ENCODE measurements at places on chromosomes 3 and 15. TPM values are rescaled to one million over a fixed set of nuclear protein-coding genes. Genes with fewer than 3 reads are reported as not detected.

GRCh38 chr3:142168514-142168913, 19.2 kb upstream of the TFDP2 start:
- no peak overlapping the region for H3K4me3 ChIP-seq
- peaks cover 18% of the 10 kb centered on the region for H3K36me3 ChIP-seq
- no peak overlapping the region for H3K27ac ChIP-seq
- DNase-seq, result no peak

- no peaks in the 10 kb centered on the region for H3K27me3 ChIP-seq
- DNase-seq, result peak; percentile 42
- no peak overlapping the region for H3K27ac ChIP-seq
- H3K4me1 ChIP-seq, result peaks cover 22% of the 10 kb centered on the region
- no peak overlapping the region for H3K4me3 ChIP-seq
Observed at GRCh38 chr3:123880998-123881561, 3.1 kb downstream of the MYLK start.

DNA sequence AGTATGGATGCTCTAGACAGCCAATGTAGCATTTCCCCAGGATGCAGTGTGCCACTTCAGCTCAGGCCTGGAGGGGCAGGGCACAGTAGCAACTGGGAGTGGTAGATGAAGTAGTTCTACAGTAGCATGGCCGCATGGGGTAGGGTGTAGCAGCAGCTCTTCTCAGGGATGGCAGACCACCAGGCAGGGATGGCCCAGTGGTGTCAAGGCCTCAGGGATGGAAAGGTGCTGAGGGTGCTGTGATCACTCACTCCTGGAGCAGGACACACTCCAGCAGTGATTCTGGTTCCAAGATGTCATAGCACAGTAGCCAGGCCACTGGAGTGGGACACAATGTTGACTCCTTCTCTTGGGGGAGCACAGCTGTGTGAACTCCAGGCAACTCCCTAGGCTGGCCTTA, 210.9 kb upstream of the LYSMD4 start:
- H3K4me1 ChIP-seq, result no peaks in the 10 kb centered on the region
- no peak for DNase-seq
- no peak overlapping the region for H3K4me3 ChIP-seq
- H3K27me3 ChIP-seq, result no peaks in the 10 kb centered on the region

GRCh38 chr3:66661628-66662027, 160.8 kb upstream of the LRIG1 start:
- no peaks in the 10 kb centered on the region for H3K4me1 ChIP-seq
- no peak overlapping the region for H3K27ac ChIP-seq
- H3K27me3 ChIP-seq, result no peaks in the 10 kb centered on the region

- H3K4me3 ChIP-seq, result peak overlapping the region; percentile 57
- H3K27me3 ChIP-seq, result no peaks in the 10 kb centered on the region
- peak overlapping the region; percentile 97 for H3K27ac ChIP-seq
- H3K36me3 ChIP-seq, result peaks cover 15% of the 10 kb centered on the region
Observed at GRCh38 chr3:170355738-170356595, 1.5 kb upstream of the SKIL start.

The LSMEM2 gene
- total RNA-seq, result 0.30 TPM

DNA sequence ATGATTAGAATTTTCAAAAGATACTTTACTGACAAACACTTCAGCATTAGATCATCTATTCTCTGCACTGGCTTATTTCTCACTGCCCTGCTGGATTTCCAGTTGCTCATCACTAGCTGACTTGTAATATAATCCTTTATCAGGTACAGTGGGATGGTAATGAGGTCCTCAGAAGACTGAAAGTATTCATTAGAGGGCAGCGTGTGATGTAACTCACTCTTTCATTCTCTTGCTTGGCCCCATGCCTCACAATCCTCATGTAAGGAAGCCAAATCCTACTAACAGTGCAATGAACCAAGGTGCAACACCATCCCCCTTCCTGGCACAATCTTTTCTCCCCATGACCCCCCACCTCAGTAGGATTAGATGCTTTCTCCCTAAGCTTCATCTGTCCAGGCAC, 289.9 kb downstream of the CTNNB1 start:
- no peaks in the 10 kb centered on the region for H3K4me1 ChIP-seq
- no peak for DNase-seq
- no peaks in the 10 kb centered on the region for H3K36me3 ChIP-seq
- no peak overlapping the region for H3K27ac ChIP-seq

DNA sequence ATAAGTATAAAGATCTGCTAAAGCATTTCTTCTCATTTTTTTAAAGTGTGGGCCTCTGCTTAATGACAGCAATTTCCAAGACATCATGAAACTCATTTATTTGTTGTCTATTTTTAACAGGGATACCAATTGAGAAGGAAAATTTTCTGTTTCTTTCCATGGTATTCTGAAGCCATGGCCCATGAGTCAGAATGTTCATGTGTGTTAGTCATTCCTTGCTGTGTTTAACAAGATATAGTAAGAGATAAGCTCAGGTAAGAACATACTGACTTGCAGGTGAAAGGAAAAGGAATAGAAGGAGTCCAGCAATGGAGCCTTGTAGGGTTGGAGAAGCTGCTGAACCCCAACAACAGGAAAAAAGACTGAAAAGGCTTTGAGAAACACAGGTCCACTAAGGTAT, 17.0 kb upstream of the ARID3B start:
- no peak for DNase-seq
- peaks cover 17% of the 10 kb centered on the region for H3K4me1 ChIP-seq
- no peaks in the 10 kb centered on the region for H3K36me3 ChIP-seq
- no peak overlapping the region for H3K27ac ChIP-seq
- no peak overlapping the region for H3K4me3 ChIP-seq

DNA sequence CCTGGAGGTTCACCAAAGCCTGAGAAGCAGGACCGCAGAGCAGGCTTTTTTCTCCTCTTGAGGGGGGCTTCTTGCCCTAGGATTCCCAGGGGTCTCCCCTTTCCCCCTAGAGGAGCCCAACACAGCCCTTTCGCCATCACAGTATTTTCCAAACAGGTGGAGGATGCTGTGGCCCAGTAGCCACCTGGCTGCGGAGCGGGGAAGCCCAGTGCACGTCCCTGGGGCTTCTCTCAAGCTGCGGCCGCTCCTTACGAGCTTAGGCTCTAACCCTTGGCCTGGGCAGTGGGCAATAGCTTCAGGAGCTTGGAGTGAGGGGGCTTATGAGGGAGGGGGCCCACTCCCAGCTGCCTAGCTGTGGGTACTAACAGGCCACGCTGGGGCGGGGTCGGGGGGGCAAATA, 11.6 kb upstream of the DLL4 start:
- DNase-seq, result no peak
- no peak overlapping the region for H3K27ac ChIP-seq
- H3K27me3 ChIP-seq, result no peaks in the 10 kb centered on the region
- H3K4me1 ChIP-seq, result peaks cover 12% of the 10 kb centered on the region
- H3K4me3 ChIP-seq, result no peak overlapping the region

DNA sequence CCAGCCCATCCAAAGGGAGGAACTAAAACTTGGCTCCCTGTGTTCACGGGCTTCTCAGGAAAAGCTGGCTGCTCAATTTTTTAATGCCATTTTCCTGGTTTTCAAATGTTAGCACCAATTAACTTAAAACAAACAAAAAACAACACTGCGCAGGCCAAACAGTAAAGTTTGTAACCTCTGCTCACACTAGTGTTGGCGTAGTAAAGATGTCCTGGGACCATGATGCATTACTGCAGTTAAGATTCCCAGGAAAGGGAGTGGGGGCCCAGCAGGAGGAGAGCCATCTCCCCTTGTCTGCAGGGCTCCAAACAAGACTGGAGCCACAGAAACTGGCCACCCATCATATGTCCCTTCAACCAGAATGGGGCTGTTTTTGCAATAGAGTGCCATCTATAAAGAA, 74.0 kb downstream of the KY start:
- H3K4me3 ChIP-seq, result no peak overlapping the region
- DNase-seq, result no peak
- H3K36me3 ChIP-seq, result no peaks in the 10 kb centered on the region
- H3K4me1 ChIP-seq, result no peaks in the 10 kb centered on the region

- H3K4me1 ChIP-seq, result peaks cover 22% of the 10 kb centered on the region
- DNase-seq, result no peak
- H3K4me3 ChIP-seq, result peak overlapping the region; percentile 93
- no peaks in the 10 kb centered on the region for H3K27me3 ChIP-seq
Observed at GRCh38 chr3:53255423-53255774, 423 bp downstream of the TKT start.

DNA sequence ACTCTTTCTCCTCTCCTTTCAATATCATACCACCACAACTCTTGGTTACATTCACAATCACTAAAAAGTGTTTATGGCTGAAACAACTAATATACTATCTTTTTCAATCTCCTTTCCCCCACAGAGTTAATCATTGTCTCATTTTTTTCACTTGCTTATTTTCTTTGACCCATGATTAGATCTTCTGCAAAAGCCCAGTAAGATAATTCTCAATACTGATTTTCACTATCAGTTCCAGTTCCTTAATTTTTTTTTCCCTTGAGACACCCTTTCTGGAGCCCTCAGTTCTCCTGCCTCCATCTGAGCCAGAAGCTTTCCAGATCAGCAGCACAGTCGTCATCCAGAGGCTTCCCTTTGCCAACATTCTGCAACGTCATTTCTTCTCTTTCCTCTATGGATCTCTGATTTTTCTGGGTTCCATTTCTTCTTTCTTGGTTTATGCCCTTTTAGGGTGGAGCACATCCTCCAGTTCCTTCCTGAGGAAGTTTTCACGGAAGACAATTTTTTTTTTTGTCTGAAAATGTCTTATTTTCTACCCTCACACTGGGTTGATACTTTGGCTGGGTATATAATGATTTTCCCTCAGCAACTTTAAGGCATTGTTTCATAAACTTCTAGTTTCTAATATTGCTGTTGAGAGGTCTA, 88.7 kb upstream of the C15orf39 start:
- H3K27ac ChIP-seq, result no peak overlapping the region
- H3K4me1 ChIP-seq, result peaks cover 16% of the 10 kb centered on the region
- DNase-seq, result no peak
- H3K27me3 ChIP-seq, result no peaks in the 10 kb centered on the region
- no peaks in the 10 kb centered on the region for H3K36me3 ChIP-seq
- H3K4me3 ChIP-seq, result no peak overlapping the region

The SNTN gene
- total RNA-seq, result not detected

GRCh38 chr15:39270934-39271333, 309.9 kb upstream of the THBS1 start:
- peaks cover 36% of the 10 kb centered on the region for H3K4me1 ChIP-seq
- H3K36me3 ChIP-seq, result no peaks in the 10 kb centered on the region
- peak overlapping the region; percentile 97 for H3K27ac ChIP-seq
- H3K4me3 ChIP-seq, result no peak overlapping the region
- no peaks in the 10 kb centered on the region for H3K27me3 ChIP-seq
- peak; percentile 98 for DNase-seq

DNA sequence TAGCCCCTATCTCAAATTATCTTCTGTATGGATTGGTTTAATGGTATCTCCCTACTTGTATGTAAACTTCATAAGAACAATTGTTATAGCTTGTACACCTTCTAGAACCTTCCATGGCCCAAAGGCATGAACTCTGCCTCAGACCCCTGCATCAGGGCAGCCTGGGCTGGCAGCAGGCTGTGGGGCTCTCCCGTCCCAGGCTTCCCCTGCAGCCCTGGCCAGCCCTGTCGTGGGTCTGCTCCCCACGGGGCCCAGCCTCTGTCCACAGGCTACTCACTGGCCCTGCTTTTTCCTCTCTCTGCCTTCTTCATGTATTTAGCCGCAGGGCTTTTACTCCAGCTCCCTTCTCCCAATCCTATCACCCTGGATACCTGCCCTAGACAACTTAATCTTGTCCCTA, 4.4 kb downstream of the SCN5A start:
- no peak for DNase-seq
- H3K36me3 ChIP-seq, result no peaks in the 10 kb centered on the region
- H3K4me1 ChIP-seq, result no peaks in the 10 kb centered on the region
- H3K27ac ChIP-seq, result no peak overlapping the region

DNA sequence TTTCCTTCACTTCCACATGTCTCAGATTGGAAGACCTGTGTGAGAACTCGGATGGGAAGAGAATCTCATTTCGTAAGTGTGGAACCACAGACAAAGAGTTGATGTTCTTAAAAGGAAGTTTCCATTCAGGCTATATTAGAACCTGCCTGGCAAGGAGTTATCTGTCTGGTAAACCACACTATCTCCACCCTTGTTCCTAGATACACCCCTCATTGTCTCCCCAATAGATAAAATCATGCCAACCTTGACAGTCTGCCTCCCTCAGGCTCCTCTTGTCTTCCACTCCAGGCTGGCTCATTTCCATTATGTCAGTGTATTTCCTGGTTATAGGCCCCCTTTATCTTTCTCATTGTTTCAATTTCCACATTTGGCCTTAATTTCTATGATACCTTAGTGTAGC, 89.2 kb downstream of the TMEM108 start:
- DNase-seq, result no peak
- H3K27me3 ChIP-seq, result no peaks in the 10 kb centered on the region
- H3K4me3 ChIP-seq, result no peak overlapping the region

GRCh38 chr3:136955813-136956212, 2.0 kb upstream of the IL20RB start:
- peaks cover 15% of the 10 kb centered on the region for H3K4me1 ChIP-seq
- DNase-seq, result peak; percentile 93
- no peaks in the 10 kb centered on the region for H3K27me3 ChIP-seq
- peak overlapping the region; percentile 61 for H3K27ac ChIP-seq
- no peak overlapping the region for H3K4me3 ChIP-seq

DNA sequence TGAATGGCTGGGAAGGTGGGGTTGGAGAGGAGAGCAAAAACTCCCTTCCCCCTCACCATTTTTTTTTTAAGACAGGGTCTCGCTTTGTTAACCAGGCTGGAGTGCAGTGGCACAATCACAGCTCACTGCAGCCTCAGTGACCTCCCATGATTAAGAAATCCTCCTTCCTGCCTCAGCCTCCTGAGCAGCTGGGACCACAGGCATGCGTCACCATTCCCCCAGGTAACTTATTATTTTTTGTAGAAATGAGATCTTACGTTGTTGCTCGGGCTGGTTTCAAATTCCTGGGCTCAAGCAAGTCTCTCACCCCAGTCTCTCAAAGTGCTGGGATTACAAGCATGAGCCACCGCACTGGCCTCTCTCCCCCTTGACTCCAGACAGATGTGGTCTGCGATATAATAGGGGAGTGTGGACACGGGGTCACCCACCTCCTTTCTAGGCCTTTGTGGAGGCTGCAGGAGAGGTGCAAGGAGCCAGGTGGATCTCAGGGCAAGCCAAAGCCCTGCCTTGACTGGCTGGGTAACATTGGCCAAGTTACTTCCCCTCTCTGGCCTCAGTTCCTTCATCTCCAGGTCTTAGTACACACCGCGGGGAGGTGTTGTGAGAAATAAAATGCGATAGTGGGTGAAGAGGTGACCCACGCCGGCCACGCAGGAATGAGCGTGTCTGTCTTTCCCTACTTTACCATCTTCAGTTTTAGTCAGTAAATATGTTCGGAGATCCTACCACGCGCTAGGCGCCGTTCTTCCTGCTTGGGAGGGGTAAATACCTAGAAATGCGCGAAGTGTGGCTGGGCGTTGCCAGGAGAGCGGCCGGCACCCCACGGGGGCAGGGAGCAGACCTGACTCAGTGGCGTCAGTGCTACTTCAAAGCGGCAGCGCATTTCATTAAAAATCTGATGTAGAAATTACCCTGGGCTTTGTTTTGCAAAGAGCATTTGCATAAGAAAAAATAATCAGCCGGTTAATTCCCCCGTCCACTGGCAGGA, 20.2 kb upstream of the CORO2B start:
- H3K27me3 ChIP-seq, result no peaks in the 10 kb centered on the region
- peak overlapping the region; percentile 63 for H3K4me3 ChIP-seq
- no peak overlapping the region for H3K27ac ChIP-seq
- H3K36me3 ChIP-seq, result no peaks in the 10 kb centered on the region
- H3K4me1 ChIP-seq, result no peaks in the 10 kb centered on the region
- no peak for DNase-seq

Measured in astrocyte (in vitro differentiated cells and primary cell).